Stimulated activated naive CD8-positive, alpha-beta T cell treated with anti-CD3 and anti-CD28 coated beads, Interleukin-15, Interleukin-2, amounts not matched to agents 100 U/mL and 50 U/mL, for 24 hours (primary cell): ENCODE measurements at places on chromosomes 2 and 18.
A peak's percentile ranks its signal among the peaks of the same experiment; 100 is the strongest.

DNA sequence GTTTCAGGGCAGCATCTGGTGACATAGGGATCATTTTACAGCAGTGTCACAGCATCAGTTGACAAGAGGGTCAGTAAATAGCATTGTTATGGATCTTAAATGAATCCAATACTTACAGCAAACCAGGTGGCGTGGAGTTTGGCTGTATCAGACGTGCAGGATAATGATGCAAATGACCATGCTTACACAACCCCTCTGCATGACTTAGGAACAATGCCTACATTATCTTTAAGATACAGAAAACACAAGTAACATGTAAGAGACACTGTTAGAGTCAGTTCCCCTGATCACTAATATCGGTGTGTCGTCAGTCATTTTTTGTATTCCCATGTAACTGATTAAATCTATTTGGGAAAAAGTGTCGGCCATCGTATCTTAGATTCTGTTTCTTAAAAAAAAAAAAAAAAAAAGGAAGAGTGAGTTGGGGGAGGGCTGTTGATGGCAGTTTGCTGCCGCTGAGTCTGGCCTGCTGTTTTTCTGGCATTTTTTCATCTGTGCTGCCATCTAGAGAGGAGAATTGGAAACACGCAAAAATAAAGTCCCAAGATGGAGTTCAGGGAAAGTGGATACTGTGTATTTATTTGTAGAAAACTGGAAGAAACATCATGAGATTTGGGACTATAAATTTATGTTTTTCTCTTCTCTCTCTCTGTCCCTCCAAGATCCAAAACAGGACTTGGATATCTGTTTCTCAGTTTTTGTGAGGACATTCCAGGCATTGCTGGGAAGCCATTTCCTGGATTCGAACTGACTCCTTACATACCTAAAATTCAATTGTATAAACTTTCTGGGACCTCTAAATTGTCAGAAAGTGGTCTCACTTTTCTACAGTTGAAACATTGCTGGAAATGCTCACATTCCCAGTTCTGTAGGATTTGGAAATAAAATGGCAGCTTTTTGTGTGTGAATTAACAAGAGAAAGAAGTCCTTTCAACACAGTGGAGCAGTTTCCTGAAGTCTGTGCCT, 60.3 kb upstream of the AGPS start:
- DNase-seq: peak; percentile 24

- no peak for DNase-seq
Observed at GRCh38 chr2:198441246-198441645, 636.9 kb downstream of the PLCL1 start.

- no peak for DNase-seq
Observed at GRCh38 chr2:103401621-103402020, 639.8 kb downstream of the TMEM182 start.

GRCh38 chr2:40049781-40050180, 270.7 kb upstream of the THUMPD2 start:
- DNase-seq: no peak

DNA sequence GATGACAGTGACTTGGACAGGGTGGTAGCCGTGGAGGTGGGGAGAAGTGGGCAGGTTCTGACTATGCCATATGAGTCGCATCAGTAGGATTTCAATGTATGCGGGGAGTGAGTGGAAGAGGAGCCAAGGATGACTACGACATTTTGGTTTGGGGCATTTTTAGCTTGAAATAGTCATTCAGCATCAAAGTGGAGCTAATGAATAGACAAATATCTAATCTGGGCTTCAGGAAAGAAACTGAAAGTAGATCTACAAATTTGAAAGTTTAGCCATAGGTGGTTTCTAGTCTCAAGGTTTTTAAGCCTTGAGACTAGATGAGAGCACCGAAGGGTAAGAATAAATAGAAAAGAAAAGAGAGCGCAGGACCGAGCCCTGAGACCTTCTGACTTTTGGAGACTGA, 58.3 kb downstream of the FEZ2 start:
- DNase-seq: no peak

GRCh38 chr18:69898241-69898861, 49.3 kb downstream of the CD226 start:
- peak; percentile 33 for DNase-seq

DNA sequence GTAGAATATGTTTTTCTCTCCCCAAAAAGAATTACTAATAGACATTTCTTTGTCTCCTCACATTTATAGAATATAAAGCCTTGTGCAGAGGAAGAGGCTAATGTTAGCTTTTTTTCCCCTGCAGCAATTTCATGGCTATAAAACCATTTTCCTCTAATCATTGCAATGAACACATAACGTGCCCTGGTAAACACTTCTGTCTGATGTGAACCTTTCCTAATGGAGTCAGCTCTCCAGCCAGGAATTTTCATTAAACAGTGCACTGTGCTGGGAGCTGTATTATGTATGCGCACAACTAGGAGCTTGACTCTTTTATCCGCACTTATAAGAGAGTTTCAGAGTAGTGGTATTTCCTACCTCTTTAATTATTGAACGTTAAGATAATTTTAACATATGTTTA, 63.9 kb upstream of the SPATS2L start:
- no peak for DNase-seq
